Stimulated activated CD4-positive, alpha-beta T cell treated with anti-CD3 and anti-CD28 coated beads, TNF-alpha, amount 100 ng/mL, for 1 hour (primary cell): ENCODE measurements at places on chromosomes 12 and 14.

DNA sequence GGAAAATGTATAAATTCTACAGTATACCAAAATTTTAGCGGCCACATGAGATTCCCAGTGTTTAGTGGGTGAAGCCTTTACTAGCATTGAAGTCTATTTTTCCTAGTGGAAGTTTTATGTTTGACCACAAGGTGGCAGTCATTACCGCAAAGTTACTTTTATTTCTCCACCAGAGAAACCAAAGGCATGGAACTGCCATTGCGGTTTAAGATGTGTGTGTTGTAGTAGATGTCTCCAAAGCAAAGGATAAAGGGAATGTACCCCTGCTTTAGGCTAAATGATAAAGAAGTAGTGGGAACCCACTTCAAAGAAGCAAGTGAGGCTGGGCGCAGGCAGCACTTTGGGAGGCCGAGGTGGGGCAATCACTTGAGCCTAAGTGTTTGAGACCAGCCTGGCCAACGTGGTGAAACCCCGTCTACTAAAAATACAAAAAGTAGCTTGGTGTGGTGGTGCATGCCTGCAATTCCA lies 140.5 kb downstream of the PRKCH start:
- peak; percentile 27 for DNase-seq

GRCh38 chr14:36519431-36520321 lies at the start of gene NKX2-1:
NKX2-1 (minus strand) TSS chr14:36520232; CDS start chr14:36520129, 103 bp downstream.
- DNase-seq = no peak

- DNase-seq = no peak
These were observed 92.8 kb upstream of the TMTC2 start for GRCh38 chr12:82593901-82594396.

DNA sequence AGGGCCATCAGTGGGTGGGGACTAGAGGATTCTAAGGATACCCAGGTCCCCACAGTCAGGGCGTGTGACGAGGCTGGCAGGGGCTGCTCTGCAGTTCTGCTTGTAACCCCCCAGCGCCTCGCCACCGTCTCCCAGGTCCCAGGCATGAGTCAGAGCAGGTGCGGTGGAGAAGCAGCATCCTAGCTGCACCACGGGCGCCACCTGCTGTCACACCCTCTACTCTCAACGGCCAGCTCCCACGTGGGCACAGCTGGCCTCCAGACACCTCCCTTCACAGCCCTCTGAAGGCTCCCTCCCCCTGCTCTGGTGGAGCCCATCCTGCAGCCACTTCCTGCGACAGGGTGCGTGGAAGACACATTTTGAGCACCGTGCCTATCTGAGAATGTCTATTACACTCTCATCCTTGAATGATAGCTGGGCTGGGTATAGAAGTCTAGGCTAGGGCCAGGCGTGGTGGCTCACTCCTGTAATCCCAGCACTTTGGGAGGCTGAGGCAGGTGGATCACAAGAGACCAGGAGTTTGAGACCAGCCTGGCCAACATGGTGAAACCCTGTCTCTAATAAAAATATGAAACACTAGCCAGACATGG lies 6.9 kb upstream of the NUDT14 start:
- no peak for DNase-seq
